CD4-positive, alpha-beta T cell (primary cell): ENCODE measurements at places on chromosomes 5 and 9.

GRCh38 chr5:122434205-122434970, 122.4 kb downstream of the SNCAIP start:
- no peak for DNase-seq

GRCh38 chr5:88688984-88689667, 193.9 kb downstream of the MEF2C start:
- DNase-seq = no peak

DNA sequence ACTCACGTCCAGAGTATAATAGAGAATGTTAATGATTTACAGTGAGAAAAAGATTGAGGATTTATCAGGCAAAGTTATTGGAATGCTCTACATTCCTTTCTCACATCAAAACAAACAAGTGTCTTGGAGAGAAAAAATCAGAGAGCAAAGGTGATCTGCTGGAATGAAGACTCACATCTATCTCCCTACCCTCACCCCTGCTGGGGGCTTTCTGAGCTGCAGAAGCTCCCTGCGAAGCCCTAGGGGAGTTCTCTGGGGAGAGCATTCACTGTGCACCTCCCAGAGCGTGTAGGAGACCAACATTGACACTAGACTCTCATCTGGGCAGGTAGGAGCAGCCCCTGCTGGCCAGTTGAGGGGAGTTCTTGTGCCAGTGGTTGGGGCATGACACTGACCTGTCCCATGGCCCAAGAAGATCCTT, 76.6 kb upstream of the ADAMTS16 start:
- DNase-seq = no peak

GRCh38 chr5:135589152-135589551, 10.4 kb upstream of the CXCL14 start:
- no peak for DNase-seq

DNA sequence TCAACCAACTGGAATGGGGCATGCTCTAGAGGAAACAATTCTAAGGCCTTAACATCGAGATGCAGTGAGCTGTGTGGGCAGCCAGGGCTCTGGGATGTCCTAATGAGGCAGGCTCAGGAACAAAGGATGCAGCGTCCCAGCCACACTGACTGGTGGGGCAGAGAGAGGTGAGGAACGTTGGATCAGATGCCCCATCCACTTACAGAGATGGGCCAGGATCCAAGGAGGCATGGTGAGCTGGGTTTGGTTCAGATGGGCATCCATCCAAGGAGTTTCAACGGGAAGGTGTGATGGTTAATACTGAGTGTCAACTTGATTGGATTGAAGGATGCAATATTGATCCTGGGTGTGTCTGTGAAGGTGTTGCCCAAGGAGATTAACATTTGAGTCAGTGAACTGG, 15.5 kb upstream of the MARCHF6 start:
- no peak for DNase-seq

GRCh38 chr9:128190013-128190412, 1.4 kb downstream of the CIZ1 start:
- no peak for DNase-seq

DNA sequence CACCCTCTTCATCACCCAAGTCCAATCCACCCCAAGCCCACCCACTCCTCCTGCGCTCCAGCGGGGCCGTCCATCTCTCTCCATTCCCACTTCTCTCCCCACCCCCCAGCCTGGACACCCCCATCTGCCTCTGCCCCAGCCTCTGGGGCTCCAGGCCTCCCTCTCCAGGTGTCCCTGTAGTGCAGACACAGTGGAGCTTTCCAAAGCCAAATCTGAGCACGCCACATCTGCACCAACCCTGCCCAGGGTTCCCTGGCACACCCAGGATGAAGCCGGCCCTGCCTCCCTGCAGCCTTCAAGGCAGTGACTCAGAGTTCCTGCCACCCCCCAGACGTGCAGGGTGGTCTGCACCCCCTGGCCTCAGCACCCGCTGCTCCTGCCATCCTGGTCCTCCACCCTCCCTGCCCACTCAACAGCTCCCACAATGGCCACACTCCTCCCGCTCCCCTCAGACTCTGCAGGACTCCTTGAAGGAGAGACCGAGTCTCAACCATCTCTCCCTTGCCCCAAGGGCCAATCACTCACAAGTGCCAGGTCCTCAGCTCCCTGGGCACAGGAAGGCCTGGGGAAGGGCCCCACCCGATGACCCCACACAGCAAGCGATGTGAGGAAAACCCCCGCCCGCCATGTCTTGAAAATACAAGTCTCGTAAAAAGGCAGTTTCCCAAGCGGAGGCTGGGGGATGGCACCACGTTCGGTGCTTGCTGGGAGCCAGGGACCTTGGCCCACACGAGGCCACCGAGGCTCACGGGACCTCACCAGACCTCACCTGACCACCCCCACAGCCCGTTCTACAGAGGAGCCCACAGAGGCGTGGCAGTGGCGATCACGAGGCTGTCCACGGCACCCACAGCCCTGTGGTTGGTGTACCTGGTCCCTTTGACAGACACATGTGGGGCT, 22.2 kb downstream of the VAV2 start:
- no peak for DNase-seq

DNA sequence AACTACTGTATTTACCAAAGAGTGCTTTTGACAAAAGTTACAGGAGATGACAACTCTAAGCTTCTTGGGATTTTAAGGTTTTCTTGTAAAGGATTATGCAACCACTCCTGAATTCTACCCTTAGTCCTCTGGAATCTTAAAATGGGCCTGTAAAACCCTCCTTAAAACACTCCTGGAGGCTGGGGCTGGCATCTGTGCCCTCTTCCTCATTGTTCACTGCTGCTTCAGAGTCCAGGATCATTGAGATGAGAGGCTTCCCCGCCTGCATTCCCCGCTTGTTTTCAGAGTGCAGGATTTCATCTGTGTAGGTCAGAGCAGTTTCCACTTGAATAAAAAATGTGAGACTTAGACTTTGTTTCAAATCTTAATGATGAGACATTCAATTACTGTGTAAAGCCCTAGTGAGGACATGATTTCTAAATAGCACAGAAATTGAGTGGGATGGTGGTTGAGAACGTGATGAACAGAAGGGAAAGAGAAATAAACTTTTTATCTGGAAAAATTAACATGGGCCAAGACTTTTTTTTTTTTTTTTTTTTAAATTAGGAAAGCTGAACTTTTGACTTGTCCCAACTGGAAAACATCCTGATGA, 40.4 kb downstream of the PCSK5 start:
- DNase-seq = no peak

DNA sequence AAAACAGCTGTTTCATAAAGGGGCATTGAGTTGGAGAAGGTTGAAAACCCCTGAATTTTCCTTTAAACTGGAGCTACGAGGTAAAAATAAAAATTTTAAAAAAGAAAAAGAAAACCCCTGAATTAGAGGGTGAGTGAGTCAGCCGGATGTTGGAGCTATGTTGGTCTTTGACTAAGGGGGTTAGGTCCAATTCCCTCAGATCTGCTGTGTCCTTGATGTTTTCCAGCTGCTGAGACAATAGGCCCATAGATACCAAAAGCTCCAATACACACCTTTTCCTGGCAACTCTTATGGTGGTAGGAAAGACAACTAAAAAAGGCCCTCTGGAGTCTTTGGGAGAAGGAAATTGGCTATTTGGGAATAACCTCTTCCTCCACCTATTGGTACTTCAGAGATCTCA, 79.4 kb upstream of the SAP30L start:
- no peak for DNase-seq

GRCh38 chr5:96140084-96140483, 178.4 kb upstream of the ELL2 start:
- DNase-seq = no peak

- no peak for DNase-seq
Measured at GRCh38 chr5:141245250-141245717, at the start of gene PCDHB15. PCDHB15 (plus strand) TSS chr5:141245395; CDS start chr5:141245579, 184 bp downstream.

DNA sequence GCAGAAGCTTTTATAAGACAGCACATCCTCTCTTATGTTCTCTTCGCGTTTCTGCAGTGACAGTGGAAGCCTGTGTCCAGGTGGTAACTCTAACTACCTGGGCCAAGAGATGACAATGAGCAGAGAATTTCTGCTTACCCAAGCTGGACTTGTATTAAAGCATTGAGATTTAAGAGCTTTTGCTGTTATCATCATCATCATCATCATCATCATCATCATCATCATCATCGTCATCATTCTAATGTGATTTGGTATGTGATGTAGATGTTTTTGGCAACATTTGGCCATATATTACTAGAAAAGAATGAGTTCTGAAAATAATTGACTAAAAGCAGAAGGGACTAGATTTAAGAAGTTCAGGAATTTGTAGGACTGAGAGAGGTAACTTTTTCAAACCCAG, 401.3 kb downstream of the BRINP1 start:
- no peak for DNase-seq

- DNase-seq = no peak
Measured at GRCh38 chr5:123279136-123279535, 144.1 kb downstream of the CEP120 start.

DNA sequence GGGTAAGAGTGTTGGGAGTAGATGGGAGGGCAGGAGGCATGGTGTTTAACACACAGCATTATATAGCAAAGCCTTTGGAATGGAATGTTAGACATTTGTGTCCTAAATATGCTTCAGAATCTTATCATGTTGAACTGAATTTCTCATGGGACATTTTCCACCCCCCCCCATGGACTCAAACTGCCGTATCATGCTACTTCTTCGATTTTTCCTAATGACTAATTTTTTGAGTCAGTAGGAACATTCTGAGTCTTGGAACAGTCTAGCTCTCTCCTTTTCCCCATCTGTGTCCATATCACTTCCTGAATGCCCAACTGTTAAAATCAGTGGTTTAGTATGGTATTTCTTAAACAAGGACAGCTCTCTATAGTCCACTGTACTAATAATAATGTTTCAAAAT, 380.6 kb downstream of the TLE4 start:
- no peak for DNase-seq

GRCh38 chr9:136665704-136666371, 3.1 kb downstream of the EGFL7 start:
- no peak for DNase-seq

- no peak for DNase-seq
Measured at GRCh38 chr5:82331557-82331956, 53.4 kb upstream of the RPS23 start.

DNA sequence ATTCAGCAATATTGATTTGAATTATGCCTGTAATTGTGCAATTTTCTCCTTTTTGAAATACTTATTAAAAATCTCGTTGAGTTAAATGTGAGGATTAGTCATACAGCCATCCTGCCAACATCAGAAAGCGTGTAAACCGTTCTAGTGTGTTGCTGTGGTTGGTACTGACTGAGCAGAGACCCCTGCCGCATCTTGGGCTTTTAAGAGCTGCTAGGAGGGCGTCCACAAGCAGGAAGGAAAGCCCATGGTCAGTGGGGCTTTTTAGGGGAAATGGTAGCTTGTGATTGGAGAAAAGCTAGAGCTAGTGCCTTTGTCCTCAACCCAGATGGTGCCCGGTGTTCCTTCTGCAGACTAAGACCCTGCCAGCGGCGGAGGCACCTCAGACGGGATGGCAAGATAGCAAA, 1.3 kb downstream of the SDHA start:
- DNase-seq = no peak

DNA sequence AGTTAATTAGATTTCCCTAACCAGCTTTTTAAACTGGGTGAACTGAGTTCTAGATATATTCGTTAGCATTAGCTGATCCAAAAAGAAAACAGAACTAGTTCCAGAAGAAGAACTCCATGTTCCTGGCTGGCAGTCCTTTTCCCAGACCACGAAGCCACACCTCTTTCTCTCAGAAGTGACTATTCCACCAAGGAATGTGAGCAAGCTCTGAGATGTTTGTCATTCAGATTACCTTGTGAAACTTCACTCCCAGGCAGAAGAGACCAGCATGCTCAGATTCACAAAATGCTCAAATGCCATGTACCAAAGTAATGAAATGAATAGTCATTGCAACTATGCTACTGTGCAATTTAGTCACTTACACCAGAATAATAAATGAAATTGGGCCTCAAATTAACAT, 4.4 kb upstream of the SSBP2 start:
- DNase-seq = no peak

GRCh38 chr9:89634995-89635742, 30.4 kb downstream of the GADD45G start:
- DNase-seq = no peak

- DNase-seq = no peak
Measured at GRCh38 chr9:2506321-2506720, 115.3 kb upstream of the VLDLR start.

- peak; percentile 93 for DNase-seq
Measured at GRCh38 chr5:1105350-1106265, 6.3 kb downstream of the SLC12A7 start.

DNA sequence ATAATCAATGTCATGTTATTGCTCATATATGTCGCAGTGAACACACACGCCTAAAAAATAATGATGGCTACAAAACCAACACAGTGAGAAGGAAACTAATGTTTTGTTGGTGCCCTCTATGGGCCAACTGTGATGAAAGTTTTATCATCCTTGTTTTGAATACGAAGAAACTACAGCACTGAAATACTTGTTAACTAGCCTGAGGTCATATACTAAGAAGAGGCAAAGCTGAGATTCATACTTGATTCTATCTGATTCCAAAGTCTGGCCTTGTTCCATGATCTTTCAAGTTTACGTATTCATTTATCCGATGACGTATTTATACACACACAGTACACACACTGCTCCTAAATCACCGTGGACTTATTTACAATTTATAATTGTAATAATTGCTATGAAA, 16.1 kb upstream of the DRD1 start:
- no peak for DNase-seq

DNA sequence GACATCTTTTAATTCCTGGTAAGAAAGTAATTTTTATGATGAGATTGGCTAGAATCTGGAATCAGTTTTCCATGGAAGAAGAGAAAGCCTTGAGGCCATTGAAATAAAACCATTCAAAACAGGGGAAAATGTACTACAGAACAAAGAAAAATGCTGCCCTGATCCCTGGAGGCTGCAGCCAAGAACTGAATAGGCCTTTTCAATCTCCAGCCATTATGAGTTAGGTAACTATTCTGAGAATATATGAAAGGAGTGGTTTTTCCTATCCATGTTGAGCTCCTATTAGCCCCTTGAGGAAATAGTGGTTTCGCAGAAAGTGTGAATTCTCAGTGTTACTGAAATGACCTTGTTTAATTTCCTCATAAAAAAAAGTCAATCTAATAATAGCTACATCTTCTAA, 408.5 kb upstream of the GRAMD2B start:
- DNase-seq = no peak

DNA sequence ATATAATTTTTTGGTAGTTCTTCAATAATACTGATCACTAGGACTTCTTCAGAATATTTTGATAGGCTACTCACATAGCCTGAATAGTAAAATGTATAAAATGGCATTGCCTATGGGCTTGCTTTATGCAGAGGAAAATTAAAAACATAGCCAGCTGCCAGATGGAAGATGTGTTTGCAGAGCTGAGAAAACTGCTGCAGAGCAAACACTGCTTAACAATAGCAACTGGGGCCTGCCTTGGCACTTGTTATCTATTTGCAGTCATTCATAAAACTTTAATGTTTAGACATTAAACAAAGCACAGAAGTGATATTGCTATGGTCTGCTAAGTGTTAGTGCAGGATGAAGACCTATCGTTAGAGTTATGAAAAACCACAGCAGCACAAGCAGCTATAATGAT, 151.5 kb upstream of the SMC2 start:
- DNase-seq = no peak

- no peak for DNase-seq
Measured at GRCh38 chr5:1931604-1932231, 49.0 kb upstream of the IRX4 start.

- DNase-seq = no peak
Measured at GRCh38 chr9:20396509-20396908, 225.8 kb downstream of the MLLT3 start.

GRCh38 chr9:97567182-97567893, 65.8 kb downstream of the TSTD2 start:
- no peak for DNase-seq
